ENCODE measurements at places on chromosomes 7 and 10. TPM values are rescaled to one million over a fixed set of nuclear protein-coding genes. Genes with fewer than 3 reads are reported as not detected.

Gene PTF1A
- total RNA-seq = not detected

Gene ADAM22
- 9.9 TPM for total RNA-seq

Gene MMP21
- total RNA-seq = under 0.01 TPM

Gene ADAP1
- total RNA-seq = 1.0 TPM

Gene SMARCD3
- 101 TPM for total RNA-seq

Gene SYT15
- 1.0 TPM for total RNA-seq

Gene STEAP1B
- 4.7 TPM for total RNA-seq

Gene DTX2
- 4.2 TPM for total RNA-seq

Gene IMPDH1
- 10.4 TPM for total RNA-seq

Gene TAS2R16
- total RNA-seq = not detected

Gene SORBS1
- total RNA-seq = 66.8 TPM

Measured in skeletal muscle tissue (tissue), 5 donors.